ENCODE measurements at places on chromosomes 16 and 17. TPM values are rescaled to one million over a fixed set of nuclear protein-coding genes. Genes with fewer than 3 reads are reported as not detected.

The CTRB2 gene
- polyA plus RNA-seq: 0.42 TPM

The SLC6A2 gene
- not detected for polyA plus RNA-seq

The TIGD7 gene
- polyA plus RNA-seq: 4.7 TPM

The NPIPB2 gene
- polyA plus RNA-seq: 3.7 TPM

- no peak for DNase-seq
These were observed 65.7 kb downstream of the MAP2K6 start for GRCh38 chr17:69480245-69480644.

- no peak for DNase-seq
These were observed 33.4 kb downstream of the SNX29 start for GRCh38 chr16:12009922-12010321.

- DNase-seq: no peak
These were observed 6.3 kb downstream of the TBX2 start for GRCh38 chr17:61405686-61406536.

DNA sequence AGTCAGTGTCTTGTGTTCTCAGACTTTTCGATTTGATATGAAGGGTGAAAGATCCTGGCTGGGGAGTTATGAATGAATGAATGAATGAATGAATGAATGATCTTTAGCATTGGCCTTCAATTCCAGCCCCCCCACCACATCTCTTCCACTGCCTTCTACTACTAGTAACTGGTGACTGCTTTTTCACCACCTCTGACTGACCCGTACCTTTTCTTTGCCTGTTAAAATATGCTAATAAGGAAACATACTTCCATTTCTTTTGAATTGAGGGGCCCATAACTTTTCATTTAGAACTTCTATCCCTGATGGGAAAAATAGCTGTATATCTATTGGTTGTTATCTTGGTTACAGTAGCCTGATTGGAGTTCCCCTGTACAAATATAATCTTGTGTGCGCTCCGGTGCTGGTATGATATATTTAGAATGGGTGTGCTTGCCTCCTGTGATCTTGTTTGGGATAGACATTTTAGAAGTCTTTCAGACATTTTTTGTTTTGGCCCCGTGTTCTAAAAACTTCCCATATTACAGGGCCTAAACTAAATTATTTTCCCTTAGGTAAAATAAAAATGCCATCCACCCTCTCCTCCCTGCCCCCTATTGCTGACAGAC is 3.4 kb downstream of the LYRM1 start:
- no peak for DNase-seq

- no peak for DNase-seq
These were observed 120.5 kb downstream of the C16orf95 start for GRCh38 chr16:87196661-87197060.

All from heart right ventricle (tissue), 16 donors.